AG08395 (cell line): ENCODE measurements at places on chromosomes 2 and 18.

DNA sequence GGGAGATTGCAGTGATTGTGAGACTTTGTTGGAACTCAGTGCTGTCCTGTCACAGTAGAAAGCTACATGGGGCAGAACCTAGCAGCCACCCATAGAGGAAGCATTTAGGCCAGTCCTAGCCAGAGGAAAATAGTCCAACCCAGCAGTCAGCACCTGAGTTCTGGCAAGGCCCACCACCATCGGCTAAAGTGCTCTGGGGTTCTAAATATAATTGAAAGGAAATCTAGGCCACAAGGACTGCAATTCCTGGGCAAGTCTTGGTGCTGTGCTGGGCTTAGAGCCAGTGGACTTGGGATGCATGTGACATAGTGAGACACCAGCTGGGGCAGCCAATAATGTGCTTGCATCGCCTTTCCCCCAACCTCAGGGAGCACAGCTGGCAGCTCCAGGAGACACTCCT lies 28.9 kb upstream of the ACTR2 start:
- no peak for DNase-seq

DNA sequence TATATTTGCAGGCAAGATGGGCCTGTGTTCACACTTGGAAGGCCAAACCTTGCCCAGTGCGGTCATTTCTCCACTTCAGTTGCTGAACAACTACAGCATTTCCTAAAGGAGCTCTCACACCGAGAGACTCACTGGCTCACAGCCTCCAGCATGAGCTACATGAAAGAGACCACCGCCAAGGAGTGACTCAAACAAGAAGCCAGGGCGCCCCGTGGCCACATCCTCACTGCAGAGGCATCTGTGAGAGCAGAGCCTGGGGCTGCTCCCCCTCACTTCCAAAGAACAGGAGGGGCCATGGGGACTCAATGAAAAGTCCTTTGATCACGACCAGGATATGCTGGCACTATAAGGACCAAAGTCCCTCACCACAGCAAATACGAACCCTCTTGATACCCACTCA lies 50.0 kb downstream of the TMEM163 start:
- no peak for DNase-seq

GRCh38 chr2:239188536-239188935 lies 212.3 kb downstream of the HDAC4 start:
- DNase-seq = no peak

GRCh38 chr2:165535471-165535870 lies 66.0 kb downstream of the CSRNP3 start:
- no peak for DNase-seq

DNA sequence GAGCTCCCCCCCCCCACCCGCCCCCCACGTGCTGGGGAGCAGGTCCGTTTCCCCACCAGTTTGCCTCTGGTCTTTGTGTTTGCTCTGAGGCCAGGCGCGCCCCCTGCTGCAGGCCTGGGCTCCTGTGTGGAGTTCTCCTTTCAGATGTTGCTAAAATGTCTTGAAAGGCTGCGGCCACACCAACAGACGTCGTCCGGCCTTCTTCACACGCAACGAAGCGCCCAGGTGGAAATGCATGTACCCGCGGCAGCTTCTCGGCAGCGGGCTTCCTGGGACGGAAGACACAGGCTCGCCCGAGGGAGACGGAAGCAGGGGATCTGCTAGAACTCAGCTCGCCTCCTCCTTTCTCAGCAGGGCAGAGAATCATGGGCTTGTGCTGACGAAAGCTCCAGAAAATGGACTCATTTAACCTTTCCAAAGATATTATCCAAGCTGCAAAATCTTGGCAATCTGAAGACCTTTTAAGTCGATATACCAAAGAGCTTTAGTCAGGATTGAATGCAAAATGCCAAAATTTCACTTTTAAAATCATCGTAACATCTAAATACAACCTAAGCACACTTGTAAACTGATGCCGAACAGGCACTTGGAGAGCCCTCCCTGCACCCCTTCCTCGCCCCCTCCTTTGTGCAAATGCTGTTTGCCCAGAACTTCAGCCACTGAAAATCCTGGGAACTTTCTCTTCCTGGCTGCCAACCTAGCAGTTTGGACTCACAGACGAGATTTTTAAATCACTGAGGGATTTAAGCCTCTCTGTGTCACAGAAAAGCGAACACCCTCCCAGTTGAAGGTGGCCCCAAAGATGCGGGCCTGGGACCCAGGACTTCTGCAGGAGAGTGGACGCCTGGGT lies 125.5 kb upstream of the ZNF516 start:
- DNase-seq = peak; percentile 83

DNA sequence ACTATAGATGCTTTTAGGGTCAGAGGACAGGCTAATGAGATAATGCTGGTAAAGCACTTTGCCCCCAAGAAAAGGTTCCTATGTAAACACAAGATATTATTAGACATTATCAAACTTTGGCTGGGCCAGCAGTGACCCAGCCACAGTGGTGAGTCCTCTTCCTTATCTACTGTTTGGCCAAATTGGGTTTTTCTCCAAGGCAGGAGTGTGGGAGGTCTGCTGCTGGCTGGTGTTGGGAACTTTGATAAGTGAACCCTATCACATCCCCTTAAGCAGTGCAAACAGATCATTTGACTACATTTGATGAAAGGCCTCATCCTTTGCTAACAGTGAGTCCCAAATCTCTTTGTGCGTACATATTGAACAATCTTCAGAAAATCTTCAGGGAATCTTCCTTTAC lies 16.2 kb downstream of the FZD7 start:
- no peak for DNase-seq

GRCh38 chr2:20249170-20249569 lies 24.2 kb upstream of the SDC1 start:
- DNase-seq = no peak

GRCh38 chr18:46459789-46460455 lies 197.1 kb downstream of the LOXHD1 start:
- DNase-seq = no peak

- DNase-seq = no peak
Measured at GRCh38 chr2:30935795-30936194, 128.5 kb upstream of the CAPN13 start.

DNA sequence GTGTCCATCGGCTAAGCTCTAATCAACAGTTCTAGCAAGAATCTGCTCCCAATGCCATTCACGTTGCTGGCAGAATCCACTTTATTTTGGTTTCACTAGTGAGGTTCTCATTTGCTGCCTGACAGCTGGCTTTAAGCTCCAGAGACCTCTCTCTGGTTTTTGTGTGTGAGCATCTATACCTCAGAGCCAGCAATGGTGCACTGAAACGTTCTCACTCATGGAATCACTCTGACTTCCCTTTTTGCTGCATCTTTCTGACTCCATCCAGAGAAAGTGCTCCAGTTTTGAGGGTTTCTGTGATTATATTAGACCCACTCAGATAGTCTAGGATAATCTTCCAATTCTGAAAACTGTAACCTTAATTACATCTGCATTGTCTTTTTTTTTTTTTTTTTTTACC lies 596.6 kb downstream of the RNF144A start:
- DNase-seq = no peak

DNA sequence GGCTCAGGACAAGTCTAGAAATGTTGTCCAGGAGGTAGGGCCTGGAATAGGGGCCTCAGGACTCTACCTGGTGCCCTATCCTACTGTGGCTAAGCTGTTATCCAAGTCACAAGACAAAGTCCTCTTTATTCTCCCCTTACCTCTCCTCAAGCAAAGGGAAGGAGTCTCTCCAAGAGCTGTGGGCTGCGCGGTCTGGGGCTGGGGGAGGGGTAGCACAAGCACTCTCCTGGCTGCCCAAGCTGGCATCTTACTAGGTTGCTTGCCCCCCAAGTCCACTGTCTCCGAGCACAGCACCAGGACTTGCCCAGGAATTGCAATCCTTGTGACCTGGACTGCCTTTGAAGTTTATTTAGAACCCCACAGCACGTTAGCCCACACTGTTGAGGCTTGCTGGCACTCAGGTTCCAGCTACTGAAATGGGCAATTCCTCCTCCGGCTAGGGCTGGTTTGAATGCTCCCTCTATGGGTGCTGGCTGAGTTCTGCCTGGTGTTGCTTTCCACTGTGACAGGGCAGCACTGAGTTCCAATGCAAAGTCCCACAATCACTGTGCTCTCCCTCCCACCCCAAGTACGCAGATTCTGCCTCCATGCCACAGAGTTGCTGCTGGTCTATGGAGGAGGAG lies 18.5 kb downstream of the DHRS9 start:
- DNase-seq = no peak

DNA sequence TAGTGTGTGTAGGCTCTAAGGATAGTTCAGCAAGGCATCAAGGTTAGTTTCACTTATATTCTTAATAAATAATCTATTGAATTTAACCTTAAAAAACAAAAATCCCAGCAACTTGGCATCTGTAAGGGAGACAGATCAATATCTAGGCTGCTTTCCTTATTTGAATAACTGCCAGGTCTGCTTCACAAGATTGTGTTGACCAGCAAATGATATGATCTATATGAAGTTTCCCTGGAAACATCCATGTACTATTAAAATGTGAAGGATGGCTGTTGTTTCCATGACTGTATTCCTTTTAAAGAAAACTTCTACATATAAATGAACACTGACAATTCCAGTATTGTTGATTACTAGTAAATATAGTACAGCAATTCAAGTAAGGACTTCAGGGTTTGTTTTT lies 109.4 kb downstream of the SPTBN1 start:
- no peak for DNase-seq

DNA sequence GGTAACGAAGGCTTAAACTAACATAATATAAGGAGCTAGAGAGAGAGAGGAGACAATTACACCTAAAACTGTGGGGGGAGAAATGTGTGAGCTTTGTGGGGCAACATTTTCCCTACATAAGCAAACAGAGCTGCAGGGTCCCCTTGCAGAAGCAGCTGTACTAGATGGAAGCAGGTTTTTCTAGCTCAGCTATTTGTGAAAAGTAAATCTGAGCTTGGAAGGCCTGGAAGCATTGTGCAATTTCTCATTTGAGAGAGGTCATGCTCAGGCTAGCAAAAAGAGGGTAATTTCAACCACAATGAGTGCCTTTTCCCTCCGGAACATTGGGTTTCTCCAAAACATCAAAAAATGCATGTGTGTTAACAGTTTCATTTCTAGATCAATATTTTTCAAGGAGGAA lies 130.0 kb downstream of the ARL4C start:
- no peak for DNase-seq

DNA sequence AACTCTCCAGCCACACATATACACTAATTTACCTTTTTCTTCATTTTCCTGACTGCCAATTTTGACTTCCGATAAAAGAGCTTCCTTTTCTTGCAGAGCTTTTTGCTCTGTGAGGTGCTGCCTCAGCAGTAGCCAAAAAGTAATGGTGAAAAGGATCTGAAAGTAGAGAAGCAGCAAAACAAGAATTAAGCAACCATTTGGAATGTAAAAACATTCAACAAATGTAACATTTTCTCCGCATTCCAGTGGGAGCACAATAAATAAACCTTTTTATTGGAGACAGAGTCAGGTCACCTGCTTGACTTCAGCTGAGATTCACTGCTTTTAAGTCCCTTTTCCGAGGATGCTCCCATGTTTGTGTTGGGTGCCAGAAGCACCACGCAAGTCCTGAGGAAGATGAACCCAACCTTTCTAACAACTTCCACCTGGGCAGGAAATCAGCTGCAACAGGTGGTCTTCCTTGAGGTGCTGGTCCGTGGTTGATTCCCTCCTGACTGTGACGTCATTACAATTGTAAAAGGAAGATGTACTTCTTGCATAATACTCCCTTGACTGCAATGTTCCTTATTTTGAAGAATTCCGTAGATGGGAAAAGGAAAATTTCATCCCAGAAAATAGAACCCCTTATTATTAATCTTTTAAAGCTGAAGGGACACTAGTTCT lies 265.5 kb downstream of the NAPG start:
- no peak for DNase-seq

GRCh38 chr2:187165936-187166610 lies 282.0 kb downstream of the CALCRL start:
- no peak for DNase-seq

DNA sequence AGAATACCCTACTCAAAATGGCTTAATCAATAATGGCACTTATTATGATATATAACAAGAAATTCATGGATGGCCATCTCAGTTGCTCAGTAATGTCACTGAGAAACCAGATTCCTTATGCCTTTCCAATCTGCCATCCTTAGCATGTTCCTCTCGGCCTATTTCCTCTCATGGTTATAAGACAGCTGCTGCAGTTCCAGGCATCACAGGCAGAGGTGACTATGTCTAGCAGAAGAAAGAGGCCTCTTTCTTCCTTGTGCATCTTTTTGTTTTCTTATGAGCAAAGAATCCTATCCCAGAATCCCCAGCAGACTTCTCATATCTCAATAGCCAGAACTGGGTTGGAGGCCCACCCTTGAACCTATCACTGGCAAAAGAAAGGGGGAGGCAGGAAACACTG lies 310.6 kb upstream of the SPRED2 start:
- no peak for DNase-seq

- DNase-seq = no peak
Measured at GRCh38 chr2:30287190-30287840, 56.0 kb downstream of the LBH start.

GRCh38 chr2:67389286-67389685 lies 7.8 kb upstream of the ETAA1 start:
- DNase-seq = peak; percentile 44

GRCh38 chr2:153222231-153223165 lies 256.1 kb downstream of the RPRM start:
- DNase-seq = no peak

- DNase-seq = no peak
Measured at GRCh38 chr2:12070153-12070552, 323.7 kb downstream of the LPIN1 start.

- DNase-seq = no peak
Measured at GRCh38 chr18:66778048-66778447, 174.2 kb upstream of the CDH19 start.

GRCh38 chr2:150136893-150137292 lies 350.6 kb downstream of the RND3 start:
- DNase-seq = no peak
